ENCODE measurements at places on chromosomes 12 and 14. TPM values are rescaled to one million over a fixed set of nuclear protein-coding genes. Genes with fewer than 3 reads are reported as not detected.

OGFOD2 gene
- total RNA-seq: 6.5 TPM

GLT8D2 gene
- 101 TPM for total RNA-seq

TAS2R43 gene
- 23.7 TPM for total RNA-seq

NDRG2 gene
- total RNA-seq: 84.5 TPM

All from urinary bladder (tissue), 4 donors.